Breast epithelium (tissue), 4 donors: ENCODE measurements at places on chromosomes 13 and 19.
A peak's percentile ranks its signal among the peaks of the same experiment; 100 is the strongest.

DNA sequence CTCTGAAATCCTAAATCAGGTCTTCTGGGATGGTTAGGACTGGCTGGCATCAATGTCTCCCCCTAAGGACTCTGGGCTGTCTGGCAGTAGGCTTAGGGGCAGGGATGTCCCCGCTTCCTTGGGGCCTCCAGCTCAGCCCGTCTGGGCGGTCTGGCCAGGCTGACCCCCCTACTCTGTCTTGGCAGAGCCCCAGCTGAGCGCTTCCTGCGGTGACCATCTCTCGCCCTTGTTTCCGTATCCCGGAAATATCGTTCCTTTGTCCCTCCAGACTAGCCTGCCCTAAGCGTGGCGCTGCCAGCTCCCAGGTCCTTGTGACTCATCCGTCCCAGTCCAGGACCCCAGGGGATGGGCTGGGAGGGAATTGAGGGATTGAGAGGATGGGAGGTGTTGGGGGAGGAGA lies 11.3 kb downstream of the GTPBP3 start:
- no peaks in the 10 kb centered on the region for H3K4me1 ChIP-seq
- DNase-seq = peak; percentile 52
- H3K27me3 ChIP-seq = no peaks in the 10 kb centered on the region
- H3K27ac ChIP-seq = peak overlapping the region; percentile 84

GRCh38 chr13:102965802-102966201 lies 100.4 kb downstream of the SLC10A2 start:
- no peak for DNase-seq
- H3K27me3 ChIP-seq = no peaks in the 10 kb centered on the region
- H3K4me3 ChIP-seq = no peak overlapping the region

DNA sequence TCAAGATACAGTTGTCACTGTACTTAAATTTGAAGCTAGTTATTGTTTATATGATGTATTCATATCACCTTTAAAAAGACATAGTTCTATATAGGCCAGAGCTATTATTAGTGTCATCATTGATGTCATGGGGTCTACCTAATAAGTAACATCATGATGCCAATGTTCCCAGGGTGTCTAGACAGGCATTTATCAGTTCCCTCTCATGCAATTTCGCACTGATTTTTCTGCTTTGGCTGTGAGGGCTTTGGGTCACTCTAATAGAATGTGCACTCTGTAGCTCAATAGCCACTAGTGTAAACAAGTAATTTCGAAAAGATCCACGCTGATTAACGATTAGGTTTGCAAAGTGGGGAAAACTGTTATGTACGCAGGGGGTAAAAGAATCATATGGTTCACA lies 1651.3 kb downstream of the SLITRK5 start:
- H3K27ac ChIP-seq = no peak overlapping the region
- H3K4me1 ChIP-seq = no peaks in the 10 kb centered on the region
- H3K4me3 ChIP-seq = no peak overlapping the region
- no peaks in the 10 kb centered on the region for H3K27me3 ChIP-seq
- no peaks in the 10 kb centered on the region for H3K36me3 ChIP-seq

DNA sequence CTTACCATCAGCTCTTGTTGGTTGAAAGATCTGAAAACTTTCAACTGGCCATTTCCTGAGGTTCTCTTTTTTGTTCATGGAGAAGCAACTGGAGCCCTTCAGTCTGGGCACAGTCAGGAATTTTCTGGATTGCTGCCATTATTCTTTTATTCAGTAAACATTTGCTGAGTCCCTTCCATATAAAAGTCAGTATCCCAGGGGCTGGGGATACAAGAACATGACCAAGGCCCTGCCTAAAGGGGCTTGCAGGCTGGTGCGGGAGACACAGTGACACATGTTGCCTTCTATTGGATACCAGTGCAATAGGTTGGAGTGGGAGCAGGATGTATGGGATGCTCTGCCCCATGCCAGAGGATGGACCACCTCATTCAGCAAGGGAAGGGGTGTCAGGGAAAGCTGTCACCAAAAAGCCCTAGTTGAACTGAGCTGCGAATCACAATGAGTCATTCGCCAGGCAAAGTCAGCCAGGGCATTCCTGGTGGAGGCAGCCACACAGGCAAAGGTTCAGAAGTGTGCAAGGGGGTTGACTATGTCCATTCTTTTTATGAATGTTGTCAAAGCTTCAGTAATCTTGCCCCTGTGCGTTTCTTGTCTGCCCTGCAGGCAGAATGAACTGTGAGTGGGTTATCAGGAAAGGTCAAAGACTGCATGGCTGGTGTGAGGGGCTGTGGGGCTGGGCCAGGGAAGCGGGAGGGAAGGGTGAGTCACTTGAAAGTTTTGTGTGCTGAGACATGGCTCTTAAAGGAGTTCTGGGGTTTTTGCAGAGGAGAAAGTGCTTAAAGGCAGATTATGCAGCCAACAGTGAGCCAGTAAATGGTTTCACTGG lies 395.9 kb downstream of the KCNRG start:
- DNase-seq = no peak
- H3K27ac ChIP-seq = no peak overlapping the region
- no peak overlapping the region for H3K4me3 ChIP-seq
- H3K36me3 ChIP-seq = no peaks in the 10 kb centered on the region

DNA sequence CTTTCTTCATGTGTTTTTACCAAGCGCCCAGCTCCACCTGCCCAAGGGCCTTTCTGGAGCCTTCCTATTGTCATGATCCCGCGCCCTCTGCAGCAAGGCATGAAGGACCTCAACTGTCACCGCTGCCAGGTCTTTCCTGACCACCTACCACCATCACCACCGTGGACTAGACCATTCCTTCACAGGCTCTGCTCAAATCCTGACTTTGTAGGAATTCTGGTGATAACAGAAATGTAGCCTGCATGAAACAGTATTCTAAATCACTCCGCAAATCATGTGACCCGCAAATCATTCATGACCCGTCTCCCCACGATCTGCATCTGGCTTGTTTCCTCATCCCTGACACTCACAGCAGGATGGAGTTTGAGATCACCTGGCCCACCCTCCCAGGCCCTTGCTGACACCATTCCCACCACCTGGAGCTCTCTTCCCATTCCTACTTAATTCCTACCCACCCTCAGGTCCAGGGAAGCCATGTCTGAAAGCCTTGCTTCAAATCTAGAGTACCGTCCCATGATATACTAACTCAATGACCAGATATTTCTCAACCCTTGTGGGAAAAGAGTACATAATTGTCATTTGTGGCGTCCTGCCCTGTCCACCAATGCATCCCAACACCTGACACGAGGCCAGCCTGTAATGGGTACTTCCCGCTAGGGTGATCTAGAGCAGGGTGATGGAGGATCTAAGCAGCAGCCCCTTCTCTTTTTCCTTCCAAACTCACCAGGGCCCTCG lies 1.3 kb downstream of the UBE2S start:
- H3K4me1 ChIP-seq = peaks cover 4% of the 10 kb centered on the region
- DNase-seq = no peak
- H3K4me3 ChIP-seq = peak overlapping the region; percentile 95
- no peaks in the 10 kb centered on the region for H3K36me3 ChIP-seq

DNA sequence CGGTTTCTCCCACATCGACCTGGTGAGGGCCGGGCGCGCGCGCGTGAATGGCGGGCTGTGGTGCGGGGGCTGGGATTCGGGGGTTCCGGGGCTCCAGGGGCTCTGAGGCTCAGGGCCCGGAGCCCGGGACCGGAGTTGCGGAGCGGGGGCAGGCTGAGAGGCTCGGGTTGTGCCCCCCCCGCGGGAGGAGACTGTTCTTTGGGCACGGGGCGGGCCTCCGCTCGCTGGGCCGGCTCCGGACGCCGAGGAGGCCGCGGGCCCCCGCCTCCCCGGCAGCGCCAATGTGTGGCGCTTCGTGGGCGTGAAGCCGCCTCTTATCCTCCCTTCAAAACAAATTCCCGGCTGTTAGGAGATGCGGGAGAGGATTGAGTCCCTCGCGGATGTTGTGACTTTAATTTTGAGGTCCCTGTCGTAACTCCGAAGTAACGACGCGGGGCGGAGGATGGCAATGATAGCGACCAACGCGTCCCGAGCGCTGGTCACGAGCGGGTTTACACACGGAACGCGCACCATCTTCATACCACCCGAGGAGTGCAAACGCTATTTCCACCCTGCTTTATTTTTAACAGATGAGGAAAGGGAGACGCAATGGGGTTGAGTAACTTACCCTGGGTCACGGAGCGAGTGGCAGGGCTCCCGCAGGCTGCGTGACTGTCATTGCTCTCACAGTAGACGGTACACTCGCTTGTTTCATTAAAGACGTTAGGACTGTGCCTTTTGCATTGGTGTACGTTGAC lies 536 bp downstream of the UBA2 start:
- peak overlapping the region; percentile 94 for H3K27ac ChIP-seq
- DNase-seq = no peak
- H3K36me3 ChIP-seq = no peaks in the 10 kb centered on the region
- H3K4me1 ChIP-seq = no peaks in the 10 kb centered on the region
- no peaks in the 10 kb centered on the region for H3K27me3 ChIP-seq
- H3K4me3 ChIP-seq = peak overlapping the region; percentile 98

DNA sequence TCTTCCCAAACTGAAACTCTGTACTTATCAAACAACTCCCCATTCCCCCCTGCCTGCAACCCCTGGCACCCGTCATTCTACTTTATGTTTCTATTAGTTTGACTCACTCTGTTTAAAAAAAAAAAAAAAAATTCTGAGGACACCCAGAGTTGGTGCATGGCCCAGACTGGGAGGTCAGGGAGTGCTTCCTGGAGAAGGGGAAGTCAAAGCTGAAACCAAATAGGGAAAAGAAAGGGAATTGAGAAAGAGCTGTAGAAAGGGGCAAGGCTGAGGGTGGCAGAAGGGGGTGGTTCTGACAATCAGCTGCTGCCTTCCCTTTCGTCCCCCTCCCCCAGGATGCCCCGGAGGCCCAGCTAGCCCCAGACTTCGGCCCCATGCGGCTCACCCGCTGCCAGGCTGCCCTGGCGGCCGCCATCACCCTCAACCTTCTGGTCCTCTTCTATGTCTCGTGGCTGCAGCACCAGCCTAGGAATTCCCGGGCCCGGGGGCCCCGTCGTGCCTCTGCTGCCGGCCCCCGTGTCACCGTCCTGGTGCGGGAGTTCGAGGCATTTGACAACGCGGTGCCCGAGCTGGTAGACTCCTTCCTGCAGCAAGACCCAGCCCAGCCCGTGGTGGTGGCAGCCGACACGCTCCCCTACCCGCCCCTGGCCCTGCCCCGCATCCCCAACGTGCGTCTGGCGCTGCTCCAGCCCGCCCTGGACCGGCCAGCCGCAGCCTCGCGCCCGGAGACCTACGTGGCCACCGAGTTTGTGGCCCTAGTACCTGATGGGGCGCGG lies 9.0 kb upstream of the STRN4 start:
- DNase-seq = no peak
- no peak overlapping the region for H3K27ac ChIP-seq
- H3K4me3 ChIP-seq = no peak overlapping the region
- peaks cover 7% of the 10 kb centered on the region for H3K4me1 ChIP-seq
- H3K36me3 ChIP-seq = no peaks in the 10 kb centered on the region

- no peak overlapping the region for H3K4me3 ChIP-seq
- no peaks in the 10 kb centered on the region for H3K36me3 ChIP-seq
- DNase-seq = no peak
- no peaks in the 10 kb centered on the region for H3K27me3 ChIP-seq
- no peaks in the 10 kb centered on the region for H3K4me1 ChIP-seq
These were observed 1.5 kb downstream of the FCAR start for GRCh38 chr19:54875506-54875905.

- DNase-seq = no peak
- no peak overlapping the region for H3K4me3 ChIP-seq
- H3K36me3 ChIP-seq = no peaks in the 10 kb centered on the region
- H3K4me1 ChIP-seq = peaks cover 4% of the 10 kb centered on the region
- H3K27me3 ChIP-seq = no peaks in the 10 kb centered on the region
- no peak overlapping the region for H3K27ac ChIP-seq
These were observed 2.7 kb upstream of the RPS16 start for GRCh38 chr19:39438270-39438934.

GRCh38 chr13:73703606-73704005 lies 430.6 kb downstream of the KLF12 start:
- H3K27me3 ChIP-seq = no peaks in the 10 kb centered on the region
- no peaks in the 10 kb centered on the region for H3K4me1 ChIP-seq
- H3K27ac ChIP-seq = no peak overlapping the region
- no peak for DNase-seq
- no peaks in the 10 kb centered on the region for H3K36me3 ChIP-seq

DNA sequence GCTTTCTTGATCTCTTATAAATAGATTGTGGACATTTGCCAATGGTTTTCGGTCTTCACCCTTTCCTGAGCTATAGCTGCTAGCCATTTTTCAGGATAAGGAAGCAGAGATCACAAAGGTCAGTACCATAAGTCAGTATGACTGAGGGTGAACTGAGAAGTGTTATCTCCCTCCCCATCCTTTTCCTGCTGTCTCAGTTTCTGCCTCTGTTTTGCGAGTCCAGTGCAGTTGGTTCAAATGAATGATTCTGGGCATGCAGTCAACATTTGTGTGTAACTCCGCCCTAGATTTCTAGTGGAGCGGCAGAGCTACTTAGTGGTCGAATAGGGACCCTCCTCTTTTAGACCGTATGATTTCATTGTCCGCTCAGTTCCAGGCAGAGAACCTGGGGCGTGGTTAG lies 460.8 kb upstream of the ARGLU1 start:
- no peak overlapping the region for H3K27ac ChIP-seq
- no peaks in the 10 kb centered on the region for H3K27me3 ChIP-seq
- no peak overlapping the region for H3K4me3 ChIP-seq
- no peaks in the 10 kb centered on the region for H3K4me1 ChIP-seq
- no peaks in the 10 kb centered on the region for H3K36me3 ChIP-seq

DNA sequence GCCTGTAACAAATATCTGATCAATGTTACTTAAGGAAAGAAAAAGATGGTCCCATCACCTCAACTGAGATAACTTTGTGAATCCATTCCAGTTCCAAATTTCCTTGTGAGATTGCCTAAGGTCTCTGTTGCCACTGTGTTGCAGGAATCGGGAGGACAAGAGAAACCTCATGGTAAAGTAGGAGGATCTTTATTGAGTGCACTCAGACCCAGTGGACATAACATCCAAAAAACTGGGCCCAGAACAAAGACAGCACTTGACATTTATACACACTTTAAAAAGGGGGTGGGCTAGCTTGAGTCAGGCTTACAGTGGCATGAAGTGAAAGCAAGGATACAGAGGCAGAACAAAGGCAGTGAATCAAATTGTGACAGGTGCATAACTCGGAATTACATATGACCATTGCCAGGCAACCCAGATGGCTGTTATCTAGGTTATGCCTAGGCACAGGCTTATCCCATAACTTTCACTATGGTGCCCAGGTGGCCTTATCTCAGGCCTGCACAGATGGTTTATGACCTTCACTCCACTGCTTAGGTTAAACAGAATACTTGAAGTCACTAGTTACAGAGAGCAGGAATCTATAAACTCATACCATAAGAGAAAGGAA lies 459.4 kb upstream of the PCDH20 start:
- H3K27ac ChIP-seq = no peak overlapping the region
- DNase-seq = no peak
- no peaks in the 10 kb centered on the region for H3K27me3 ChIP-seq
- H3K4me1 ChIP-seq = no peaks in the 10 kb centered on the region
- H3K4me3 ChIP-seq = no peak overlapping the region
- H3K36me3 ChIP-seq = no peaks in the 10 kb centered on the region

DNA sequence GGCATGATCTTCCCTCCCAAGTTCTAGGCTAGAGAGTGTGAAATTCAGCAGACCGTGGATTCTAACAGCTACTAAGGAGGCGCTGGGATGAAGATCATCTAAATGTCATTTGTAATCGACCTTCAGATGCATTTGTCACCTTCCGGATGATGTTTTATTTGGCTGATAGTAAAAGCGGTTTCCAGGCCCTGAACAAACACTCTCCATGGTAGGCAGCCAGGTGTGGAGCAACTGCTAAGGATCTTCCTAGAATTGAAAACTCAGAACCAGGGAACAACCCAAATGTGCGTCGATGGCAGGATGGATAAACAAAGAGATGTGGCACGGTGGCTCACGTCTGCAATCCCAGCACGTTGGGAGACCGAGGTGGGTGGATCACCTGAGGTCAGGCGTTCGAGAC lies 107.2 kb upstream of the CACNA1A start:
- H3K4me1 ChIP-seq = no peaks in the 10 kb centered on the region
- no peak overlapping the region for H3K27ac ChIP-seq
- no peak for DNase-seq
- H3K36me3 ChIP-seq = no peaks in the 10 kb centered on the region
- no peaks in the 10 kb centered on the region for H3K27me3 ChIP-seq
